ENCODE measurements at places on chromosomes 4 and X.

DNA sequence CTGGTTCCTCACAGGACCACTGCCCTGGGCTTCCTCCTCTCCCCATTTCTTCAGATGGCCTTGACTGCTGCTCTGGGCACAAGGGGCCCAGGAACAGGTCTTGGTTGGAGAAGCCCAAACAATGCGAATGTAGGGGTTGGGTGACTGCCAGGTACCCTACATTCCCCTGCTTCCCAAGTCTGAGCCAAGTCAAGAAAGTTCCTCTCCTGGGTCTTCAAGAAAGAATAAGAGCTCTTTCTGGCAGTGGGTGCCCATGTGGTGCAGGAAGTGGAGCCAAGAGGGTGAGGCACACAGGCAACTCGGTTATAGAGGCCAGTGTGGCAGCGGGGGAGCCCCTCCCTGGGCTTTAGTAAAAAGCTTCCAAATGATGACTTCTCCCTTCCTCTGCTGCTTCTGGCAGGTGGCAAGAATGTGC is 2.7 kb downstream of the SLC34A2 start:
- no peak for DNase-seq

DNA sequence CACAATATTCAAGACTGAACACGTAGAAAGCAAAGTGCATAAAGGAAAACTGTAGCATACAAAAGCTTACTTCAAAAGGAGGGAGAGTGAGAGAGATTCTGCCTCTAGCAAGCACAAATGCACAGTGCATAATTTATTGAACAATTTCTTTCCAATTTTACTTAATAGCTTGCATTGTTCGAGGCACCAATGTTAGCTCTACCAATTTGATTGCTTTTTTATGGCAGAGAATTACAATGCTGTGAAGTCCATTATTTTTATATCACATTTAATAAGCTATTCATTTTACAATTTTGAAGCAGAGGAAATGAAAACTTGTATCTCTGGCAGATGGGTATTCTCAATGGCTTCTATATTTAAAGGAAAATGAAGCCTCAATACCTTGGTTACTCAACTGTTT is 331.7 kb downstream of the GPM6A start:
- DNase-seq: no peak

- no peak for DNase-seq
Observed at GRCh38 chr4:70979445-70980008, 13.9 kb upstream of the DCK start.

GRCh38 chr4:1187182-1187581 is 14.8 kb upstream of the SPON2 start:
- DNase-seq: no peak

DNA sequence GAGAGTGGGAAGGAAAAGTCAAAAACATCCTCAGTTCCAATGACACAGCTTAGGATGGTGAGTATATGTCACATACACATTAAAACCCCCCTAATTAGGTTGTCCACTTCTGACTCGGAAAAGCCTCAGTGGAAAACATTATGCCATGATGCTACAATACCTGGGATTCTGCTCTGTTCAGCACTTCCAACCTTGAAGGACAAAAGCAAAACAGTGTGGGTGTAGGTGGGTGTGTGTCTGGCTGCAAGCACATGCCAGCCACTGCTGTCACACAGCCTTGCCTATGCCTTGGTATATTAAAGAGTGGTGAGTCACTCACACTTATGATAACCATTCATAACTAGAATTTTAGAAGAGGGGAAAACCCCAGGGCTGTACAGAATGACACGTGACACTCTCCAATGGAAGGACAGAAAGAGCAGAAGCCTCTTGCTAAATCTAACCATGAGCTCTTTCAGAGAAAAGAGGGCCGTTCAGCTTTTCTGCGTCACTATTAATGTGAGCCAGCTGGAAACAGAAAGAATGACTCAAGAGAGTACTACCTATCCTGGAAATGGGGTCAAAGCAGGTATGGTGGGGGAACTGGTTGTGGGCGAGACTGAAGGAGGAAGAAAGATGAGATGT is 159.6 kb downstream of the TET2 start:
- no peak for DNase-seq

GRCh38 chrX:49019599-49020249 is 17.7 kb upstream of the GRIPAP1 start:
- no peak for DNase-seq

DNA sequence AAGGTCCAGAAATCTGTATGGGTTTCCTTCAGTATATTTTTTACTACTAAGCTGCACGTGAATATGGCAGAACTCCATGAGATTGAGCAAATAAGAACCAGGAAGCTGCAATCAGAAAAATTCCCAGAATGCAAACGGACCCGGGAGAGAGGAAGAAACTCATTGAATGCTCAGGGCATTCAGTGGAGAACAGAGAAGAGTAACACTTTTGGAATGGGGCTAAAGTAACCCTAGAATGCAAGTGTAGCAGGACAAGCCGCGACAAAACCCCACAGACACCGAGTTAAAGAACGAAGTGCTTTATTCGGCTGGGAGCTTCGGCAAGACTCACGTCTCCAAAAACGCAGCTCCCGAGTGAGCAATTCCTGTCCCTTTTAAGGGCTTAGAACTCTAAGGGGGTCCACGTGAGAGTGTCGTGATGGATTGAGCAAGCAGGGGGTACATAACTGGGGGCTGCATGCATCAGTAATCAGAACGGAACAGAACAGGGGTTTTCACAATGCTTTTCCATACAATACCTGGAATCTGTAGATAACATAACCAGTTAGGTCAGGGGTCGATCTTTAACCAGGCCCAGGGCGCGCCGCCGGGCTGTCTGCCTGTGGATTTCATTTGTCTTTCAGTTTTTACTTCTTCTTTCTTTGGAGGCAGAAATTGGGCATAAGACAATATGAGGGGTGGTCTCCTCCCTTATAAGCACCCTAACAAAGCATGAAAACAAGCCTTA is 56.4 kb downstream of the RAB28 start:
- no peak for DNase-seq

GRCh38 chr4:71239365-71239764 is 99.5 kb upstream of the SLC4A4 start:
- no peak for DNase-seq

DNA sequence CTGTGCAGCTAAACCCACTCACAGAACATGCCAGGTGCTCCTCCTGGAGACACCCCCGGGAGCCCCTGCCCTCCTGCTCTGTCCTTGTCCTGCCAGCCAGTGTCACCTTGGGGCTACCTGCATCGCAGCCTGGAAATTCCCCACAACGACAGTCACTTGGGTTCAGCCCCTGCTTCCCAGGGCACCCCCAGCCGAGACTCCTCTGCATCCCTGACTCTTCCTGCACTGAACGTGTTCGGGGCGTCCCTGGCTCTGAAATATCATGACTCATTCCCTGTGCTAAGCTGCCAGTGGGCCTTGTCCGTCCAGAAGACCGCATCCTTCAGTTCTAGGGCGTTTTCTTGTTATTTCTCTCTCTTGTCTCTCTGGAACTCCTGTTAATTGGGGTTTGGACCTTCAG is 5.8 kb downstream of the CFAP99 start:
- DNase-seq: no peak

GRCh38 chr4:95355021-95355420 is 193.8 kb downstream of the UNC5C start:
- DNase-seq: no peak

DNA sequence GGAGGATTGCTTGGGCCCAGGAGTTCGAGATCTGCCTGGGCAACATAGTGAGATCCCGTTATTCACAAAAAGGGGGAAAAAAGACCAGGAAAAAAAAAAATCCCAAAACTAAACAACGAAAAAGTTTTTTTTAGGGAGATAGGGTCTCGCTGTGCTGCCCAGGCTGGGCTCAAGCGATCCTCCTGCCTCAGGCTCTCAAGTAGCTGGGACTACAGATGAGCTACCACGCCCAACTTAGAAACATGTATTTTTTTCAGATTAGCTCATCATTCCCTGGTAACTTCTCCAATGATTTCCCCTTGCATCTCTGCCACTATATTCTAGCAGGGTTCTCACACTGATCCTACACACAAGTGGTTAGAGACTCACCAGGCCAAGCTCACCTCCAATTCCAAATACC is 24.4 kb upstream of the IRAK1 start:
- DNase-seq: no peak

GRCh38 chrX:96683997-96684338 is 674 bp upstream of the DIAPH2 start:
- DNase-seq: no peak

DNA sequence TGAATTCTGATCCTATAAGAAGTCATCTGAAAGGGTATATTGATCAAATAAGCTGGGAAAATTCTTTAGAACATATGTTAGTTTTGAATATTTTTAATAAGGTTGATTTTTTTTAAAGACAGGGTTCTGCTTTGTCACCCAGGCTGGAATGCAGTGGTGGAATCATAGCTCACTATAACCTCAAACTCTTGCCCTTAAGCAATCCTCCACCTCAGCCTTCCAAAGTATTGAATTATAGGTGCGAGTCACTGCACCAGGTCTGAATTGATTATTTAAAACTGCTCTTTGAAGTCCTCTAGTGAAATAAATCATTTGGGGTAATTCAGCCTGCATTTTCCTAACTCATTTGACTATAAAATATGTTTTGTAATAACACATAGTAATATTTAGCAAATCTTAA is 812.3 kb downstream of the PDHA2 start:
- DNase-seq: no peak

DNA sequence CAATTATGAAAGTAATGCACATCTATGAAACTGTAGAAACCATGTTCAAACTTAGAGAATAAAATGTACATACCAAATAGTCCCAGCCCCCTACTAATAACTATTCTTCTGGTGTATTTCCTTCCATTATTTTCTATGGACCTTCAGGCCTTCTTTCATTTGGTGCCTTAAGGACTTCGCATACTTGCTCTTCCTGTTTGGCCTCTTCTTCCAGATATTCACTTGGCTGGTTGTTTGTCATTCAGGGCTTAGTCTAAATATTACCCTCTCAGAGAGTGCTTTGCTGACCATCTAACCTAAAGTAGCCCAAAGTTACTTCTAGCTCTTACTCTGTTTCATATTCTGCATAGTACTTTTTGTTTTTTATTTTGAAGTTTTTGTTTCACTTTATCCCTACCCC is 70.3 kb upstream of the ARMCX2 start:
- no peak for DNase-seq

DNA sequence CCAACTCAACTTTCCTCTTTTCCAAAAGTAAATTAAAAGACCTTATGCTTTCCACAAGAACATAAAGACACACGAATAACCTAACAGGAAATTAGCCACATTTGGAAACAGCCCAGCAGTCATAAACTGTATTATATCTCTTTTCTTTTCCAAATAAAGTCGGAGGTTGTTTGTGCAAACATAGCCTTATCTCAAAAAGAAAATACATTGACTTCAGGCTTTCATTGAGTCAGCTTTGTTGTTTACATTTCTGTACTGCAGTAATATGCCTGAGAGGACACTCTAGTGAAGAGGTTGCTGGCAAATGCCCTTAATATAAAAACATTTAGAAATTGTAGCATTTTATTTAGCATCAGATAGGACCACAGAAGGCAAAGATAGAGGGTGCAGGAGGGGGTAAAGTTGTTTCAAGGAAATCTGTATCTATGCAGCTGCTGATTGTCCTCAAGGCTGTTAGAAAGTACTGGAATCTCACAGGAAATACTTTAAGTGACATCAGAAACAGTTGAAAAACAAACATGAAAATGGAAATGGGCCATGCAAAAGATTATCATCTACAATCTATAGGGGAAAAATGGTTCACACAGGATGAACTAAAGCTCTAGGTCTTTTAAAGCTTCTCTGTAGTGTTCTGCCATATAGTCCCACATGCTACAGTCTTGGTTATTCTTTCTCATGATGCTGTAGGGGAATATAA is 14.5 kb downstream of the LNX1 start:
- DNase-seq: no peak

DNA sequence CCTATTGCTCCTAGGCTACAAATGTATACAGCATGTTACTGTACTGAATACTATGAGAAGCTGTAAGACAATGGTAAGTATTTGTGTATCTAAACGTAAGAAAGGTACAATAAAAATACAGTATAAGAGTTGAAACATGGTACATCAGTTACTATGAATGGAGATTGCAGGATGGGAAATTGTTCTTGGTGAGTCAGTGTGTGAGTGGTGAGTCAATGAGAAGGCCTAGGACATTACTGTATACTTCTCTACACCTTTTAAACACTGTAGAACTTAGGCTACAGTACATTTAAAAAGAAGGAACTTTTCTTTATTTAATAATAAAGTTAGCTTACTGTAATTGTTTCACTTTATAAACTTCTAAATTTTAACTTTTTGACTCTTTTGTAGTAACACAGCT is 2603.2 kb downstream of the PCDH7 start:
- no peak for DNase-seq

GRCh38 chrX:73668779-73669178 is 105.8 kb downstream of the CHIC1 start:
- DNase-seq: no peak

- no peak for DNase-seq
Observed at GRCh38 chrX:54116391-54116790, 66.7 kb downstream of the FAM120C start.

GRCh38 chr4:42074294-42074693 is 78.2 kb downstream of the BEND4 start:
- no peak for DNase-seq

DNA sequence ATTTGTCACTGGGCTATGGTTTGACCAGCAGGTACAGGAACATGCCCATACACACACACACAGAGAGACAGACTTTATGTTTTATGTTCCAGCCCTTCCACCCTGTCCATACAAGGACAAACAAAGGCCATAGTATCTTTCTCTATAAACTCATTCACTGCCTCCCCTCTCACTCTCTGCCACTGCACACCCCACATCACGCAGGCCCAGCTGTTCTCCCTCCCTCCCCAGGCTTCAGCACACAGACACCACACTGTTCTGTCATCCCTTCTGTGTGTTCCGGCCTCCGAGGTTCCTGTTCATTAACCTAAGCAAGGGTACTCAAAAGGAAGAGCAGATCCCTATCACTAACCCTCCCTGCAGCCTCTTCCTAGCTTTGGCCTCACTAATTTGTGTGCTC is 17.8 kb downstream of the LAS1L start:
- no peak for DNase-seq

- DNase-seq: no peak
Observed at GRCh38 chr4:2449511-2450392, 19.2 kb upstream of the RNF4 start.

DNA sequence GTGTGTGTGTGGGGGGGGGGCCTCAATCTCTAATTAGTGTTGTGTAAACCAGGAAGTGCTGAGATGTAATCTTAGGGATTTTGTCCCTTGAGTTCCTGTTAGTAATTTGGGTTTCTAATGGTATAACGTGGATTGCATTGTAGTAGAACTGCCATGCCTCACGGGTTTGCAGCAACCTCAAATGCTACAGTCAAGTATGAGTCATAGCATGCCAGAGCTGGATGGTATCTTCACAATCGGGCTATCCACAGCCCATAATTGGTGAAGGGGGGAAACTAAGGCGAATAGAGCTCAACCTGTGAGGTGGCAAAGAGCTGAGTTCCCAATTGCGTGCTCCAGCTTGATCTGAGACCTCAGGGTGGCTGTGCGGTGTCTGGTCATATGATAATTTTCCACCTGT is 2.2 kb upstream of the FMR1NB start:
- no peak for DNase-seq
